ENCODE measurements at places on chromosomes 5 and 9.

- no peak for DNase-seq
Measured at GRCh38 chr5:81359108-81359507, 34.8 kb downstream of the ACOT12 start.

DNA sequence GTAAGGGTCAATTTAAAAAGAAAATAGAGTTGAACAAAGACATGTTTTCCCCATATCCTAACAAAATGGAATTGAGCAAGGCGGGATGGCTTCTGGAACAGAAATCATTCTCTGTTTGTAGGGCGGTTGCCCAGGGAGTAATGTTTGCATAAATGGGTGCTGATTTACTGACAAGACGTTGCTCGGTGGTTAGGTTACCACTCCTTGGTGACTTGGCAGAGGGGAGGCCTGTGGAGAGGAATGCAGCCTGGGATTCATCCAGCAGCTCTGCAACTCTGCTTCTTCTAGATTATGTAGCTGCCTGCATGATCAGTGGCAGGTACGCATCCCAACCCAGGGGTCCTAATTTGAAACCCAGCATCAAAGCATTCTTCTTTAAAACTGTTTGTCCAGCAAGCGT lies 200.2 kb downstream of the CFAP90 start:
- DNase-seq = no peak

- DNase-seq = no peak
Measured at GRCh38 chr9:8831568-8831967, 1032.0 kb upstream of the DMAC1 start.

DNA sequence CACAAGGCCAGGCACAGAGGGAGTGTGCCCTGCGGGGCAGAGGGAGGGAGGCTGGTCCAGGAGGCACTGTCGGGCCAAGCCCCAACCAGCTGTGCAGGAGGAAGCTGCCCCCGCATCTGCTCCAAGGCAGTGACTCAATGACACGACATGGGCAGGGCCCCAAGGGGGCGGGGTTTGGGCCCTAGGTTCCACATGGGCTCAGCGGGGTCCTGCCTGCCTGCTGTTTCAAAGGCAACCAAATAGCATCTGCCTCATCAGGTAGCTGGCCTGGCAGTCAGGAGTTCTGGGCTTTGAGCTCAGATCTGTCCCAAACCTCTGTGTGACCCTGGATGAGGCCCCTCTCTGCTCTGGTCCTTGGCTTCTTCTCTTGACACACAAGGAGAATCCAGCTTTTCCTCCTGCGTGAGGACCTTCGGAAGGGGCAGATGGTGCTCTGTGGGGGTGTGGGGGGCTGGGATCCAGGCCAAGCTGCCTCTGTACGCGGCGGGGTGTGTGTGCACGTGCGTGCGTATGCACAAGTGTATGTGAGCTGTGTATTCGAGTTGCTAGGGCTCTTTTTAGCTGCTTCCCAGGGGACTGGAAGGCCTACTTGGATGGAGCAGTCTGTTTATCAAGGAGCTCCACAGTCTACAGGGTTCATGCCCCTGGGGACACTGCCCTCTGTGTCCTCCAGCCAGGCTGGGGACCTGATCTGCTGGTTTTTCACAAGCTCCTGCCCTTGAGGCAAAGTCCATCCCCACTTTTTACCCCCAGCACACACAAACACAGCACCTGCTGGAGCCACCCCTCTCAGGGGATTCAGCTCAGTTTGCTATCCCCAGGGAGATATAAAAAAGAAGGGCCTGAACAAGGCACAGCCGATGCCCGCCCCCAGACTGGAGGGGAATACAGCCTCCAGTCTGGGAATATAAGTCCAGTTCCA lies 138.9 kb downstream of the RGS3 start:
- DNase-seq = peak; percentile 18

GRCh38 chr5:116374434-116374852 lies 200.2 kb downstream of the SEMA6A start:
- DNase-seq = no peak
